ENCODE measurements at places on chromosomes 2 and 18.

DNA sequence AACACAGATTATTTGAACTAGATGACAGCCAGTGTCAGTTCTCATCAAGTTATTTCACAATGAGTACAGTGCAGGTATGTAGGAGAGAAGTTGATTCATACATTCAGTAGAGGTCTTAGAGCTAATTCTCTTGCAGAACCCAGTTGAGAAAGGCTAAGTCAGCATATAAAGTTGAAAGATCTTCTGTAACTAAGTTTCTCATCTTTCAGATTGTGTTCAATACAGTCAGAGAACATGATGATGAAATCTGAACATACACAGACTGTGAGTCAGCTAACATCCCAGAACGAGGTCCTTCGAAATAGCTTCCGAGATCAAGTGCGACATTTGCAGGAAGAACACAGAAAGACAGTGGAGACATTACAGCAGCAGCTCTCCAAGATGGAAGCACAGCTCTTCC lies 41.9 kb upstream of the LIMS1 start:
- DNase-seq = no peak

GRCh38 chr2:49174750-49175149 lies 20.4 kb upstream of the FSHR start:
- peak; percentile 45 for DNase-seq

- DNase-seq = no peak
Observed at GRCh38 chr2:174597345-174598047, at the start of gene WIPF1. WIPF1 (minus strand) TSS chr2:174597804; CDS start chr2:174585573, 12,231 bp downstream.

GRCh38 chr2:85954590-85955458 lies 66.0 kb upstream of the ST3GAL5 start:
- peak; percentile 40 for DNase-seq

DNA sequence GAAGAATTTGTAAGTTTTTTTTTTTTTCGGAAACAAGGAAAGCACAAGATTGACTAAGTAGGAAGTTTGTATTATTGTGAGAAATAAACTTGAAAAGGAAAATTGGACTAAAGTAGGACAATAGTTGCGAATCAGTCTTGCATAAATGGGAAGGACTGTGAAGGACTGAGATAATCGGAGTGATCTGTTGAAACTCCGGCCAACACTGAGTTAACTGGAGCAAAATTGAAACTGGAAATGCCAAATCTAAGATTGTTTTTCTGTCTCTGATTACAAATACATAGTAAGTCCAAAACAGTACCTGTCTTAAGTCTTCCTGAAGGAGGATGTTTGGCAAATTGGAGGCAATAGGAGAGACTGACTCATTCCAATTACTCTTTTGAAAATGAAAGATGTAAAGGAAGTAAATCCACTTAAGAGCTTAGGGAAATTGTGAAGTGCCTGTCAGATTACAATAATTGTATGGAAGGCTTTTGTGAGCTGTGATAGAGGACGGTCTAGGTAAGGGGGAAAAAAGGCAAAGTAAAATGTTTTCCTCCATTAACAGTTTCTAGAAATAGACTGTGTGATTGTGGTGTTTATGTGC lies 204.9 kb upstream of the CYRIA start:
- peak; percentile 16 for DNase-seq

GRCh38 chr2:3291750-3292149 lies 85.9 kb downstream of the EIPR1 start:
- no peak for DNase-seq

GRCh38 chr2:220935789-220936321 lies 636.2 kb downstream of the EPHA4 start:
- DNase-seq = no peak

- no peak for DNase-seq
Observed at GRCh38 chr18:59729781-59730180, 32.6 kb upstream of the CCBE1 start.

- DNase-seq = peak; percentile 14
Observed at GRCh38 chr2:240183006-240183874, 42.8 kb upstream of the OTOS start.

DNA sequence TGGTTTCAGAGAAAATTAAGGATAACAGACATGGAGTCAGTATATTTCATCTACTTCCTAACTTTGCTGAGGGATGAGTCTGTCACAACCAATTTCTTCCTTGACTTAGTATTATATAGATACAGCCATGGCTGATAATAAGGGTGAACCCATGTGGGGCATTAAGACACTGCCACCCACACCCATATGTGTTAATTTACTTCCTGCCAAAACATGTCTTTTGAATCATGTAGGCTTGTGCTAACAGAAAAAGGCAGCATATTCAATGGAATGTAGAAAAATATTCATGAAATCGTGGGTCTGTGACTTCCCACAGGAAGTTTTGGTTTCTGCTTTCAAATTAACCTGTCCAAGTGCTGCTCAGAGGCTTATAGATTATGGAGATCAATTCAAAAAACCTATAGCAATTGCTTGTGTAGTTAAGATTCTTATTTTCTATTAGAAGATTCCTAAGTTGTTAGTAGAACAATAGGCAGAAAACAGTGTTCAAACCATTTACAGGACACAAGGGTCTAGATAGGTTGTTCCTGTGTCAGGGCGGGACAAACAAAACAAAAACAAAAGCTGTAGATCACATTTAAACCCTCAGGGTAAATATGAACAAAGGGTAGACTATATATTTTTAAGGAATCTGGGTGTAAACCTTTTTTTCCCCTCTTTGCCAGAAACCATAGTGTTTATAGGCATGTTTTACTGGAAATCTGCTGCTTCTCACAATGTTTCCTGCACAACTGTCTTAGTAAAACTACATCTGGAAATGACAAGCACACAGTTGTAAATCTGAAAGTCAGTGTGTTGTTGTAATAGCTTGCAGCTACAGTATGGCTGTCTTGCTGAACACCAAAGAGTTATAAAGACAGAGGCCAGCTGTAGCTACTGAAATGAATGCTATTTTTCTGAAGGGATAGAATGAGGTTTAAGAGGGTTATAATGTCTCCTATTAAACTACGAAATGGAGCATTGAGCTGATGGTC lies 691.2 kb downstream of the EPHA4 start:
- DNase-seq = no peak

GRCh38 chr2:52879561-52879960 lies 888.0 kb upstream of the CHAC2 start:
- DNase-seq = no peak

- no peak for DNase-seq
Observed at GRCh38 chr18:12879840-12880540, 4.0 kb downstream of the PTPN2 start.

- DNase-seq = no peak
Observed at GRCh38 chr2:101113441-101114267, 37.5 kb downstream of the TBC1D8 start.

DNA sequence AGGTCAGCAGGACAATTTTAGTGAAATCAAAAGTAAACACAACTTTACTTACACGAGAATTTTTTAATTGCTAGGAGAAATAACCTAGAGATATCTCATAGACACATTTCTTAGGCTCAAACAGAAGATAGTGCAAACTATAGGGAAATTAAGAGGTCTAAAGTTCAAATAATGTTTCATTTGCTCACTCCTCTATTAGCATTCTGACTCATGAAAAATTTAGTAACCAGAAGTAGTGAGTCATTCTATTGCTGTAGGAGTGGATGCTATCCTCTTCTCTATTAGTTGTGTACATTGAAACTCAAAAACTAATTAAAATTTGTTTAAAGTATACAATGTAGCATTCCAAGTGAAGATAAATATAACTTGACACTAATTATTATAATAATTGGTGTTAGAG lies 908.3 kb upstream of the TMEFF2 start:
- no peak for DNase-seq

GRCh38 chr2:118225666-118226065 lies 137.4 kb downstream of the INSIG2 start:
- no peak for DNase-seq

DNA sequence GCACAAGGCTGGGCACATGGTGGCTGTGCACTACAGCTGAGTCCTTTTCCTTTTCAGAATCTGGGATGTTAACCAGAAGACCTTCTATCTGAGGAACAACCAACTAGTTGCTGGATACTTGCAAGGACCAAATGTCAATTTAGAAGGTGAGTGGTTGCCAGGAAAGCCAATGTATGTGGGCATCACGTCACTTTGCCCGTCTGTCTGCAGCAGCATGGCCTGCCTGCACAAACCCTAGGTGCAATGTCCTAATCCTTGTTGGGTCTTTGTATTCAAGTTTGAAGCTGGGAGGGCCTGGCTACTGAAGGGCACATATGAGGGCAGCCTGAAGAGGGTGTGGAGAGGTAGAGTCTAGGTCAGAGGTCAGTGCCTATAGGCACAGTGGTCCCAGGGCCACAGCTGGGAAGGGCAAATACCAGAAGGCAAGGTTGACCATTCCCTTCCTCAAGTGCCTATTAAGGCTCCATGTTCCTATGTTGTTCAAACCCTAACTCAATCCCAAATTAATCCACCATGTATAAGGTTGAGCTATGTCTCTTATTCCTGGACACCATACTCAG lies 2.2 kb downstream of the IL1RN start:
- DNase-seq = no peak

DNA sequence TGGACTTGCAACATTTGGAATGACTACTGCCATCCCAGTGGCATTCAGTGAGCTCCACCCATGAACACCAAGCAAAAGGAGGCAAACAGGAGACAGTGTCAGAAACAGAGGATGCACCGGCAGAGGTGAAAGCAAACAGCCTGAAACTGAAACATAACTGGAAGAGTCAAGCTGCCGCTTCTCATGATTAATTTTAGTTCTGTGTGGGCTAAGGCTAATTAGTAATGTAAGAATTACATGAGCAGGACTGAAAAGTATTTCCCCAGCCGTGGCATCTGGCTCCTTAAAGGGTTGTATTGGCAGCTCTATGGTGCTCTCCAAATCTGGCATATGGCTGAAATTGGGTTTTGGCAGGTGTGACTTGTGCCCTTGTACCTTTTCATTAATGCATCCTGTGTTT lies 1108.1 kb downstream of the TSN start:
- peak; percentile 20 for DNase-seq

GRCh38 chr2:157326698-157327097 lies 1.1 kb upstream of the ERMN start:
- DNase-seq = no peak

GRCh38 chr2:24824071-24824588 lies 30.9 kb downstream of the CENPO start:
- DNase-seq = no peak

GRCh38 chr2:199220920-199221319 lies 236.8 kb downstream of the SATB2 start:
- DNase-seq = no peak

GRCh38 chr2:145740302-145740701 lies 1220.4 kb upstream of the ZEB2 start:
- DNase-seq = no peak

DNA sequence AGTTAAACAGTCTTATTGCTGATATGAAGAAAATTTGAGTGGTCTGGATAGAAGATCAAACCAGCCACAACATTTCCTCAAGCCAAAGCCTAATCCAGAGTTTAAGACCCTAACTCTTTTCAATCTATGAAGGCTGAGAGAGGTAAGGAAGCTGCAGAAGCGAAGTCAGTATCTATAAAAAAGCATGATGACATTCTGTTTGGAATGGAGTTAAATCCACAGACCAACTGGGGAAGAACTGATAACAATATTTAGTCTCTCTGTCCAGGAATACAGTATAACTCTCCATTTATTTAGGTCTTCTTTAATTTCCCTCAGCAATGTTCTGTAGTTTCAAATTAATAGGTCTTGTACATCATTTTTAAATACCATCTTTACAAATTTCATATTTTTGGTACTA lies 16.0 kb downstream of the PIGN start:
- DNase-seq = no peak

GRCh38 chr18:6962571-6963451 lies 154.8 kb downstream of the LAMA1 start:
- DNase-seq = no peak

DNA sequence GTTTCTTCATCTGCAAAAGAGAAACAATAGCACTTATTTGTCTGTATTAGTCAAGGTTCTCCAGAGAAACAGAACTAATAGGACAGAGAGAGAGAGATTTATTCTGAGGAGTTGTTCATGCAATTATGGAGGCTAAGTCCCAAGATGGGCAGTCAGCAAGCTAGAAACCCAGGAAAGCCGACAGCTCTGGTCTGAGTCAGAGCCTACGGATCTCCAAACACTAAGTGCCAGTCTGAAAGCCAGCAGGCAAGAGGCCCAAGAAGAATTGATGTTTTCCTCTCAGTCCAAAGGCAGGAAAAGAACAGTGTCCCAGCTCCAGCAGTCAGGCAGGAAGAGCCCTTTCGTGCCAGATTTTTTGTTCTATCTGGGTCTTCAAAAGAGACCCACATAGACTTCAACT lies 36.5 kb upstream of the SLC66A3 start:
- DNase-seq = no peak

- peak; percentile 75 for DNase-seq
Observed at GRCh38 chr2:29921560-29921915, at the start of gene ALK. ALK (minus strand) TSS chr2:29921586; CDS start chr2:29920659, 927 bp downstream.

GRCh38 chr2:54728669-54729120 lies 5.2 kb downstream of the EML6 start:
- no peak for DNase-seq

GRCh38 chr2:119739580-119740255 lies 20.0 kb upstream of the PTPN4 start:
- peak; percentile 91 for DNase-seq

DNA sequence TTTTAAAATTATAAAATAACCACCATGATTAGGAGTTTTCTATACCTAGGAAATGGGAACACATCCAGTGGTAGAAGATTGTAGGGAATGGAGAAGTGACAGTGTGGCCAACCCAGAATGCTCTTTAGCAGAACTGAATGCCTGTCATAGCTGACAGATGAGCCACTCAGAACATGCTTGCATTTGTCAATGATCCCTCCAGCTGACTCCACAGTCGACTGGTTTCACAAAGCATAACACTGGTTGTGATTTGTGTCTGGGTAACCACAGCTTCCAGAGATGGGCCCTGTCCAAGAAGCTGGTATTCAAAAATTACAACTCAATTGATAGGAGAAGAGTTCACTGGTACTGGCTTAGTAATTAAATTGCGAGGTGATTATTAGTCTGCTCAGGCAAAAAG lies 9.0 kb upstream of the CTIF start:
- no peak for DNase-seq

DNA sequence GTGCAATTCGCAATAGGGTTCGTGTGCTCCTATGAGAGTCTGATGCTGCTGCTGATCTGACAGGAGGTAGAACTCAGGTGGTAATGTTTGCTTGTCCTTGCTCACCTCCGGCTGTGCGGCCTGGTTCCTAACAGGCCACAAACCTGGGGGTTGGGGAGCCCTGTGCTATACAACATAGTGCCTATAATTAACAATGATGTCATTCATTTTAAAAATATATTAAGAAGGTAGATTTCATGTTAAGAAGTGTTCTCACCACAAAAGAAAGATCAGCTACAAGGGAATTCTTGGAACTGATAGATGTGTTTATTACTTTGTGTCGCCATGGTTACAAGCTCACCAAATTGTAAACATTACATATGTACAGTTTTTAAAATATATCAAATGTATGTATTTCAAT lies 200.5 kb downstream of the GRB14 start:
- DNase-seq = no peak

DNA sequence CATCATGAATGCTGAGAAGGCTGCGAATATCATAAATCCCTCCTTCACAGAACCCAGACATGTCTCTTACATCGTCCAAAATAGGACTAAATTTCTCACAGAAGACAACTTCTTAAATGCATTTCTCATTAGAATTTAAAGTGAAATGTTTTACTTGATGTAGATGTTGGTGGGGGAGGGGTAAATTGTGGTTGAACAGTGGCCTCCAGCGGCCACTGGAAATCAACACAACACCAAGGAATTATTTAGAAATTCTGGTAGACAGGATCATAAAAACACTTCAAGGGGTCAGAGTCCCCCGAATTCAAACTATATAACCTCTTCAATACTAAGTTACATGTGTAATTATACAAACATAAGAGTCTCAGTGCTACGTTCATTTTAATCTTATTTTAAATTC lies 135.9 kb downstream of the ABCA12 start:
- DNase-seq = peak; percentile 24

Measured in G401 (cell line).